ENCODE measurements at places on chromosomes 7 and 10.

DNA sequence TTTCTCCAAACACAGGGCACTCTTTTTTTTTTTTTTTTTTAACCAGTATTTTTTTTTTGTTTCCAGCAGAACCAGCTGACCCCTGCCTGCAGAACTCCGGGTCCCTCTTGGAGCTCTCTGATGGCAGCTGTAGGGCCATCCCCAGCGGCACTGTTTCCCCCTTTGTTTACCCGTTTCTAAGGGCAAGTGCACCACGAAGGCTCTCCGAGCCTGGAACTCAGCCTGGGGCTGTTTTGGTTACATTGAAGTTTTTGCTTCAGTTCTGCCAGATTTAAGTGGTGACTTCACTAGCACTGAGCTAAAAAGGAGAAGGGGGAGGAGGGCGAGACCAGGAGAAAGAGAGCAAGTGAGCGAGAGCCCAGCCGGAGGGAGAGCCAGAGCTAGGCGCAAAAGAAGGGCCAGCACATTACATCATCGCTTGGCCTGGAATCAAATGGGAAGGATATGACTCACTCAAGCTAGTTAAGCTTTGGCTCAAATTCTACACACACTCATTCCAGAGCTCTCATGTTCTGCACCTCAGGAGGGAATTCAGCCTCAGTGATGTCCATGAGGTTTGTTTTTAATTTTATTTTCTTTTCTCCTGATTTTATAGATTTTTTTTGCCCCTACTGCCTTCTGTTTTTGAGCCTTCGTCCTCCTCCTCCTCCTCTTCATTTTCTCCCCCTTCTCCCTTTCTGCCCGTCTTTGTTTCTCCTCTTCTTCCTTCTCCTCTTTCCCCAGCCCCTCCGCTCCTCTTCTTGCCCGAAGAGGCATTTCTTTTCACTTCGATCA, 272.3 kb downstream of the TRIL start:
- no peaks in the 10 kb centered on the region for H3K4me1 ChIP-seq
- H3K27ac ChIP-seq = no peak overlapping the region
- no peak overlapping the region for H3K4me3 ChIP-seq
- no peaks in the 10 kb centered on the region for H3K36me3 ChIP-seq
- peak; percentile 50 for DNase-seq

DNA sequence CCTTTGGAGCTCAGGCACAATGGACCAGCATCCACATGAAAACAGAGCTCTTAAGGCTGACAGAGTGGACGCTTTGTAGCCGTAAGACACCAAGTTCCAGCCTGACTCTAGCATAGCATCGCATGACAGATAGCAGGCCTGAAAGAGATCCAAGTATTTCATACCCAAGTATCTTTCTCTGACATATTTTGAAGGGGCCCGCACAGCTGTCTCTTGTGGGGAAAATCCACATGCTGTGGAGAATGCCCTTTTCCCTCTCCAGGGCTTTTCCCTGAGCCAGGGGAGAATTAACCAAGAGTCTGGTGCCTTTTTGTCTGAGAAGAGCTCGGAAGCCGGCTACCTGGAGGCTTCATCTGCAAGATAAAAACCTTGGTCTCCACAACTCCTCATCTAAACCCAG, 51.0 kb downstream of the CFAP46 start:
- DNase-seq = no peak
- no peaks in the 10 kb centered on the region for H3K36me3 ChIP-seq
- H3K4me1 ChIP-seq = no peaks in the 10 kb centered on the region
- no peak overlapping the region for H3K4me3 ChIP-seq
- no peak overlapping the region for H3K27ac ChIP-seq

GRCh38 chr7:139777948-139778841, at the start of gene HIPK2:
TSS of gene HIPK2 (minus strand) at chr7:139777998. CDS start at chr7:139777623, 375 bp downstream.
- H3K4me1 ChIP-seq = peaks cover 33% of the 10 kb centered on the region
- no peaks in the 10 kb centered on the region for H3K36me3 ChIP-seq
- H3K4me3 ChIP-seq = peak within 1 kb of the TSS; percentile 98
- peak; percentile 68 for DNase-seq

DNA sequence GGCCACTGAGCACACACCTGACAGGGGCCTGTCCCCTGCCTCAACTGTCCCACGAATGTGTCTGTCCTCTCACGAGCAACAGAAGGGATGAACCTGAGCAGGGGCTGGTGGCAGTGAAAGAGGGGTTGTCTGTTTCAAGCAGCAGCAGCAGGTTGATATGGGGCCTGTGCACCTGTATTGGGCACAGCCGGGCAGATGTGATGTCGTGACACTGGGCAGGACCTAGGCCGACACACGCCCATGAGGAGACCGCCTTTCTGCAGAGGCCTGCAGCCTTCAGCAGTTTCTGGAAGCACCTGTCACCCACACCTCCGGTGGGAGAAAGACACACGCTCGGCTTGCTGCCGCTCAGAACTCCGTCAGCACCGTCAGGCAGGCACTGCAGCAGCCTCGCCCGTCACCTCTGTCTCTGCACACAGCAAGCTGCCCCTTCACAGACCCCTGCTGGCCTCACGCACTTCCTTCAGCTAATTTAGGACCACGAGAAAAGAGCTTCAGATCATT, 48.5 kb downstream of the AMZ1 start:
- no peaks in the 10 kb centered on the region for H3K27me3 ChIP-seq
- peak; percentile 65 for DNase-seq
- H3K27ac ChIP-seq = peak overlapping the region; percentile 61
- peaks cover 16% of the 10 kb centered on the region for H3K36me3 ChIP-seq

- no peaks in the 10 kb centered on the region for H3K4me1 ChIP-seq
- no peaks in the 10 kb centered on the region for H3K27me3 ChIP-seq
- no peak for DNase-seq
- no peaks in the 10 kb centered on the region for H3K36me3 ChIP-seq
These were observed 497.3 kb downstream of the NEBL start for GRCh38 chr10:20399772-20400171.
